ENCODE measurements at places on chromosomes 5 and 9.

DNA sequence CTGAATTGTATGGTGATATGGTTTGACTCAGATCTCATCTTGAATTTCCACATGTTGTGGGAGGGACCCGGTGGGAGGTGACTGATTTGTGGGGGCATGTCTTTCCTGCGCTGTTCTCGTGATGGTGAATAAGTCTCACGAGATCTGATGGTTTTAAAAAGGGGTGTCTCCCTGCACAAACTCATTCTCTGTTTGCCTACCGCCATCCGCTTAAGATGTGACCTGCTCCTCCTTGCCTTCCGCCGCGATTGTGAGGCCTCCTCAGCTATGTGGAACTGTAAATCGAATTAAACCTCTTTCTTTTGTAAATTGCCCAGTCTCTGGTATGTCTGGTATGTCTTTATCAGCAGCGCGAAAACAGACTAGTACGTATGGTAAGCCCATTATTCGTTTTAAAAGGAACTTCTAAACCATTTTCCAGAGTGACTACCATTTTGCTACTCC, 48.7 kb downstream of the SLC36A1 start:
- DNase-seq = no peak

GRCh38 chr9:106859957-106860720, 2.8 kb upstream of the ZNF462 start:
- no peak for DNase-seq

DNA sequence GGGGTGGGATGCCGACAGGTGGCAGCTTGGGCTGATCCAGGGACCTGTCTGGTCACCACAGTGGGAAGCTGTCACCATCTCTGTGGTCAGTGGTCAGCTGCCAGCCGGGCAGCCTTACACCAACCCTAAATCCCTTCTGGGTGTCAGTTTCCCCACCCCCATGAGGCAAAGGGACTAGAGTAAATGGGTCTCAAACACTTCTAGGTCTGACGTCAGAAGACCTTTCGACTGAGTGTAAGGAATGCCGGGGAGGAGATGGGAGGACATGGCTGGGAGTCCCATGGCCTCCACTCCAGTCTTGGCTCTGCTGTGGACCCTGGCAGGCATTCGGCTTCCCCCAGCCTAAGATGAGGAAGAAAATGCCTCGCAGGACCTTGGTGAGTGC, 40.3 kb upstream of the SLC25A51 start:
- DNase-seq = no peak

GRCh38 chr5:176959051-176959450, 47.5 kb downstream of the UIMC1 start:
- no peak for DNase-seq

DNA sequence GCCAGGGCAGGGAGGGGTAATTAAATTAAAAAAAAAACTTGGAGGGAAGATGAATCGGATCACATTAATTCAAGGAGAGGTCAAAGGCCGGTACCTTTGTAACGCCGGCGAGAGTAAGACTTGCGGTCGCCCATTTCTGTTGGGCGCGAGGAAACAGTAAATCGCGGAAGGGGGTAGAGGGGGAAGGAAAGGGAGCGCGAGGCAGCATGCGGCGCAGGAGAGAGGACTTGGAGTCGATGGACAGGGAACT, 324 bp upstream of the RGMB start:
- DNase-seq = no peak

GRCh38 chr9:108668938-108669335, 186.8 kb downstream of the ACTL7B start:
- DNase-seq = no peak

DNA sequence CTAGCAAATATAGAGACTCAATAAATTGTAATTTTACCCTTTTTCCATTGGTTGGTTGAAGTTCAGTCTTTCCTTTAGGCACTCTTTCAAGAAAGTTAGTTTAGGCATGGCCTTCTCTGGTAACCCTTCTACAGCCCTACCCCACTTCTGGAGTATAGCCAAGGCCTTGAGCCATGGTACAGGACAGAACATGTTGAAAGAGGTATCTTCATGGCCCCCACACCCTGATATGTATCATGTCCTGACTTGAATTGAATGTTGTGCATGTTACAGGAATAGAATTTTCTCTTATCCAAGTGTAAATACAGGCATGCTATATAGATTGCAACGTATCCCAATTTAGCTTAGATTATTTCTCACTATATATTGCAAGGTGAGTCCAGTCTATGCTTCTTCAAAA, 175.6 kb downstream of the CD180 start:
- no peak for DNase-seq

- no peak for DNase-seq
Observed at GRCh38 chr5:95130941-95131340, 154.0 kb downstream of the MCTP1 start.

DNA sequence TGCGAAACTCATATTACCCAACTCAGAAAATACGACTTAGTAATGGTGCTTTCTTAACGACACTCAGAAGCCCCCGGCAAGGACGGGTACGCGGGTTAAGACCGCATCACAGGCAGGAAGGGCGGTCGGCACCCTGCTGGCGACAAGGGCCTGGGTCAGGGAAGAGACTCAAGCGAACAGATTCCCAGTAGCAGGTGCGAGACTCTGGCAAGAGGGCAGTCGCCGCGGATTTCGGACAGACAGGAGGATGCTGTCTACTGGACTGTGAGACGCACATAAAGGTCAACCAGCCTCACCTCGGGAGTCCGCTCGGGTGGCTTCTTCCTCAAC, 398 bp downstream of the RAPGEF6 start:
- DNase-seq = no peak

- no peak for DNase-seq
Observed at GRCh38 chr9:78745331-78745730, 448.4 kb downstream of the PSAT1 start.

GRCh38 chr5:89281766-89282553, 399.0 kb upstream of the MEF2C start:
- DNase-seq = no peak

- no peak for DNase-seq
Observed at GRCh38 chr9:90830977-90831376, 29.4 kb downstream of the SYK start.

GRCh38 chr5:32251871-32252458, 60.8 kb downstream of the MTMR12 start:
- DNase-seq = no peak

DNA sequence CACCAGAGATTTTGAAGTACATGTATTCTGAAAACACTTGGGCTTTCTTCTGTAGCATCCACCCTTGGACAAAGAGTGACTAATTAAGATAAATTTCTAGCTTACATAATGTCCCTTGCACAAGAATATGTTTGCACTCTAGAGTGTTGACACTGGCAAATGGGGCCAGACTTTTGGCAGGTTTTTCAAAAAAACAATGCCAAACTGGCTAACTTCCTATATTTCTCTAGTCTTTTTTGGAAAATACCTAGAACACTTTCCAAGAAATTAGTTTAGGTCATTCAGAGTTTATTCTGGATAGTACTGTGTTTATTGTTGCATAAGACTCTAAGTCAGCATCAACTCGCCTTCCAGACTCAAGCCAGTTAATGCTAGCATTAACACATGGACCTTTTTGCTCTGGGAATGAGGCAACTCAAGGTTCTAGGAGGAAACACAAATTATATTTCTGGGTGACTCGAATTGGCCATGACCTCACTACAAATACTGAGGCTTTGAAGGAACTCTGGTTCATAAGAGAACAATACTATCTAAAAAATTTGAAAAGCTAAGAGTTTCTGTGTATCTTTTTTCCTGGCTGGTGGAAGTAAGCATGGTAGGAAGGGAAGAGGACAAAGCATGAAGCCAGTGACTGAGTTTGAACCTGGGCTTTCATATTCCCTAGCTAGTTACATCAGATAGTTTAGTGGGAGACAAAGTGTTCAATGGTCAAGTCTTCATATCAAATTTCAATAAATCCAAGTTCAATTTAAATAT, 101.6 kb downstream of the NREP start:
- DNase-seq = no peak

DNA sequence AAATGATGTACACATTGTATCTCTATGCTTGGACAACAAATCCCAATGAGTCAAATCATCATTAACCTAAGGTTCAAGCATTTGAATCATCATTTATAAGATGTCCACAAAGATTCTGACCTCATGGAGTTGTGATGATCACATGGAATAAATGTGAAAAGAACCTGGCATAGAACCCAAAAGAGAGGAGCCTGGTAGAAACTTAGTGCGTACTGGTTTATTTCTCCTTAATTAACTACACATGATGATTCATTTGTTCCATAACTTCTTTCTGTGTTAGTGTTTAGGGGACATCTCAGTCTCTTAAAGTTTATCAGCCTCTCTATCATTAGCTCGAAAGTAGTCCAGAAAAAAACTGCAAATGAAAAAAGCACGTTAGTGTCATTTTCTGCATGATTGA, 411.6 kb downstream of the BRINP1 start:
- no peak for DNase-seq

DNA sequence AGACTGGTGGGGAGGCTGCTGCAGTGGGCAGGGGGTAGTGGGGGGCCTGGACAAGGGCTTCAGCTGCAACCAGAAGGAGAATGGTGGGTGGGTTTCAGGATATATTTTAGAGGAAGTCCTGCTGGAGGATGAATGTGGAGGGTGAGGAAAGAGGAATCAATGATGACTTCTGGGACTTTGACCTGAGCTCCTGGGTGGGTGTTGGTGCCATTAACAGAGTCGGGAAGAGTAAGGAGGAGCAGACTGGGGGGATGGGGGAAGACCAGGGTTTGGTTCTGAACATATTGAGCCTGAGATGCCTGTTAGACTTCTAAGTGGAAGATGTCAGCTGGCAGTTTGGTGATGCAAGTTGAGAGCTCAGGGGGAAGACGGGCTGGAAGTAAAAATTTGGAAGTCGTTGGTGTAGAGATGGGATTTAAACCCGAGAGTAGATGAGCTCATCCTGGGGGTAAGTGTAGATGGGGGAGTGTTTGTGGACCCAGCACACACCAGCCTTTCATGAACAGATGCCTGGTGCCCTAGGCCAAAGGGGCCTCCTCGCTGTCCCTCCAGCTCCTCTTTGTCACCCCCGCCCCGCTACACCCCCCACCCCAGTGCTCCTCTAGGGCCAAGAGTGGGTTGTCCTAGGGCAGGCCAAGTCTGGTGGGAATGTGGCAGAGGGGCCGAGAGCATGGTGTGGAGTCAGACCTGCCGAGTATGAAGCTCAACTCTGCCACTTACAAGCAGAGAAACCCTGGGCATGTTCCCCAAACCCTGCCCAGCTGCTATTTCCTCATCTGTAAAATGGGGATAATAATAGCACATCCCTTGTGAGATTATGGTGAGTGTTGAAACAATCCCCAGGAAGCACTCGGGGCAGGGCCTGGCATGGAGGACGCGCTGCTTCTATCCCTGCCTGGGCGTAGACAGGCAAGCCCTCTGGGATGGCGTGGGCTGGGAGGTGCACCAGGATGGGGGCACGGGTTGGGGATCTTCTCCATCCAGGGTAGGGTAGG, 4.0 kb downstream of the DNM1 start:
- no peak for DNase-seq

GRCh38 chr5:146947181-146947941, 68.8 kb upstream of the PPP2R2B start:
- DNase-seq = no peak

DNA sequence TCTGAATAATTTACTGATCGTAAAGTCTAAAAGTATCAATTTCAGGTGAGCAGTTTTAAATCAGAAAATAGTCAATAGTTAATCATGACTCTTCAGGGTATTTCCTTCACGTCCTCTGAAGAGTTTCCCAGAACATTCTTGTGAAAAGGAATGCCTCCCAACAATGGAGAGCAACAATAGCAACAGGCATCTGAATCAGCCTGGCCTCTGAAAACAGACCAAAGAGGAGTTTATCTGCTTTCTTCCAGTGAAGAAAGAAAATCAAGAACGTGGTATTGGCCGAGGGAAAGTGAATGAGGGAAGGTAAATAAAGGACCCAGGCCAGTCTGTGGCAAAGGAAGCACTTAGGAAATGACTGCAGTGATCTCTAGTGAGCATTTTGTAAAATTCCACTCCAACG, 26.1 kb upstream of the RASGEF1C start:
- DNase-seq = no peak

DNA sequence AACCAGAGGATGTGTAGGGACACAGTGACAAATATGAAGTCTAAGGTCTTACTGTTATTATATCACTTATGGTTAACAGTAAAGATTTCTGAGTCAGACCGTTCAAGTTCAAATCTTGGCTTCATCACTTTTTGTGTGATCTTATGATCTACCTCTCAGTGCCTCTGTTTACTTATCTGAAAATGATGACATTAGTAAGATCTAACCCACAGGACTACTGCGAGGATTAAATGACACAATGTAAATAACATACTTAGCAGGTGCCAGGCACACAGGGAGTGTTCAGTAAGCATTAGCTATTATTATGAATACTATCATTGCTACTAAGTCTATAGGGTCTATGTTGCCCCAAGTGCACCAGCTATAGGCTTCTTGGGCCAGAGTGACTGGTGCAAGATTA, 2.0 kb downstream of the IRF1 start:
- no peak for DNase-seq

- DNase-seq = no peak
Observed at GRCh38 chr5:151224372-151224771, 480 bp upstream of the CCDC69 start.

GRCh38 chr9:126503333-126504085, 110.2 kb upstream of the LMX1B start:
- DNase-seq = no peak

DNA sequence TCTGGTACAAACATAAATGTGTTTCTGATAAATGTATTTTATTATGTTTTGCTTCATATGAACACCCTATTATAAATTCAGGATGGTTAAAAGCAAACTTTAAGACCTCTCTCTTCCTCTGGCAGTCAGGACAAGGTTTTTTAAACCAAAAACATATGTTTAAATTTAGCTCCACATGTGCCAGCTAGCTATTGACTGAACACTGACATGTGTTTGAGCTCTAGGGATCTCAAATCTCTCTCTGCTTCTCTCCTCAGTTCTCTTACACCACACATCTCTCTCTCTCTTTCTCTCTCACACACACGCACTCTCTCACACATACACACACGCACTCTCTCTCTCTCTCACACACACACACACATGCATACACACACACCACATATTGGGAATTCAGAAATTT, 150.1 kb upstream of the RFX3 start:
- no peak for DNase-seq

DNA sequence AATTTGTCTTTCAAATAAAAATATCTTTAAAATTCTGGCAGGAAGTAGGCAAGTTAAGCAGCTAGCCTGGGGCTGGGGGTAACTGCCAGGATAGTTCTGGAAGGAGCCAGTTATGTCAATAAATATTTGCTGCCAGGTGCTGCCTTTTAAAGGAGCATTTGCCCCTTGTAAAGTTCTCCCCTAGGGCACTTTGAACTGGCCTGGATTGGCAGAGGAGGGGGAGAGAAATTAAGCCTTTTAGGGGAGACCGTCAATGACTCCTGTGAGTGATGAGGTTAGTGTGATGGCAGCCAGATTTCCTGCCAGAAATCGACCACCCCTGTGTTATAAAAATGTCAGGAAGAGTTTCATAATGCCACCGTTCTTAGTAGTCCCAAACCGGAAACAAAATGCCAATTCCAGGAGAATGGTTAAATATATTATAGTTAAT, 89.8 kb upstream of the ELL2 start:
- no peak for DNase-seq

GRCh38 chr5:101561018-101561417, 657.9 kb upstream of the ST8SIA4 start:
- DNase-seq = no peak

- DNase-seq = no peak
Observed at GRCh38 chr9:15352306-15352705, 45.3 kb upstream of the TTC39B start.

All from smooth muscle cell of the brain vasculature (primary cell).